ENCODE measurements at places on chromosomes 2 and 18. TPM values are rescaled to one million over a fixed set of nuclear protein-coding genes. Genes with fewer than 3 reads are reported as not detected.

DNA sequence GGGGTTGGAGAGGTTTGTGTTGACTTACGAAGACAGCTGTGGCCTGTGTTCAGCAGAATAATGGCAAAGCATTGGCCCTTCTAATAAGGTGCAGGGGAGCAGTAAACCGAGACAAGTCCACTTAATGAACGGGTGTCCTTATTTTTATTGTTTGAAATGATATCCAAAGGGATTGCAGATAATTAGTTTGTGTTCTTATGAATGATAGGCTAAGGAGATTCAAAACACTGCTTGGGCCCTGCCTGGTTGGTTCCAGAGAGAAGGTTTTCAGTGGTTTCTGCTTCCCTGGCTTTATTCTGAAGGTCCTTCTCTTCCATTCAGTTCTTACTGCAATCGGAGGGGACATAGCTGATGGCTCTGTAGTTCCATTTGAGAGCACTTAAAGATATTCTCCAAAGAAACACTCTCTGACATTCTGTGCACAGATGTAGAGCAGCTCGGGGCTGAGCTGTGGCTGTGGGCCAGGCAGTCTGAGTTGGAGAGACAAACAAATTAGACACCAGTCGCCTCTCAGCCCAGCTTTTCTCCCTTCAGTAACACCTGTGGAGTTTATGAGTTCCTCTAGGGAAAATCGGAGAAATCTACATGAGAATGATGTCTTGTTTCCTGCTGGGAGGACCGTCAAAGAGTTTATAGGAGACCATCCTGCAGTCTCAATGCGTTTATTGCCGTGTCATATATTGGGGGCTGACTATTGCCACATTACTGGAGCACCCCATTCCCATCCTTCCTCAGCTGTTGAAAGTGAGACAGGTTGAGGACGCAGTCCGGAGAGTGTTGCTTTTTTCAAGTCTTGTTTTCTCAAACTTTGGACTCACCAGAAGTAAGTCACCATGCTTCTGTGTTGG, 6.5 kb downstream of the GREB1 start:
- no peak for DNase-seq

HPCAL1 gene
- 26.9 TPM for total RNA-seq

- no peak for DNase-seq
These were observed 10.3 kb downstream of the HOXD3 start for GRCh38 chr2:176167398-176167797.

- DNase-seq: no peak
These were observed 1.7 kb upstream of the PROC start for GRCh38 chr2:127416506-127417001.

DNA sequence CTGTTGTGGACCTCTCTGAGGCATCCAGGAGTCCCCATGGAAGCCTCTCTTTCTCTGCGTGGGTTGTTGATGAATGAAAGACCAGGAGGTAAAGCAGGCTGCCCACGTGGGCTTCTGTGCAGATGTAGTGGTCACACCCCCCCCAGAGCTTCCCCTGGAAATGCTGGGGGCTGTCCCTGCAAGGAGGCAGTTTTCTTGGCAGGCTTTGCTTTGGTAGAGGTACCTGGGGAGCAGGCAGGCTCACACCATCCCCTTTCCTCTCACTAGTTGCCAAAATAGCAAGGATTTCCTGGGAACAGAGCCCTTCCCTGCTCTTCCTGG, 97.6 kb upstream of the MAP3K20 start:
- no peak for DNase-seq

HOXD9 gene
- total RNA-seq: not detected

Data from Caco-2 (cell line).